ENCODE measurements at places on chromosomes 6 and 20.

DNA sequence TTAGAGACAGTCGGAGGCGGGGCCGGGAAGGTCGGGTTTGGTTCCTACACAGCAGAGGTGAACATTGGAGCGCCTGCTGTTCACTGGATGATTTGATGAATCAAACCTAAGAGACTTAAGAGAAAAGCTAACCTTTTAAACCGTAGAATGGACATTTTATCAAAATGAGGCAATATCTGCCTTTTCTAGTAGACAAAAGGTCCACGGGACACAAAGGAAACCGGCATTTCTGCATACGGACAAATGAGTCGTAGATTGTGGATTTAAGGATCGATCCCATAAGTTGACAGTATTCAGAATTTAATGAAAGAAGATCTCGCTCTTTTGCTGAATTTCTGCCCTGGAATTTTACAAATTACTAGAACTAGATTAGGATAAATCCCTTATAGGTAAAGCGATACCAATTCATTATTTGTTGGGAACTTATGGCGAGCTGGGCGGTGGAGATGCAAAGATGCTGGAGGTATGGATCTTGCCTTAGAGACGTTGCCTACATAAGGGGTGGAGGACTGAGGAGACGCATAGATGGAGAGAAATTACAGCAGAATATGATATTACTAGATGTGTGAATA, 400 bp downstream of the PAK1IP1 start:
- DNase-seq: no peak

DNA sequence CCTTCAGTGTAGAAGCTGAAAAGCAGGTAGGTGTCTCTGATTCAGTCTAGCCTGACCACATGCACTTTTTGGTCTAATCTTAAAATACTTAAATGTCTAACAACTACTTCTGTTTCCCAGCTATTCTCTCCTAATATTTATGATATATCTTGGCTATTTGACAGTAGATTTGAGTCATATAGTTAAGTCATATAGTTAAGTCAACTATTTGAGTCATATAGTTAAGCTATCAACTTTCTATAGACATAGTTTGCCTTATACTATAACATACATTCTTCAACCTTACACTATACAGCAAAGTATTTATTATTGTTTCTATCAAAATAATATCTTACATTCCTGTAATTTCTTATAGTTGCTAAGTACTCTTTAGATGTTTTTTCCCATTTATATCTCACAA, 110.9 kb downstream of the GMDS start:
- DNase-seq: no peak

- DNase-seq: no peak
Observed at GRCh38 chr20:20657092-20657491, 55.4 kb downstream of the RALGAPA2 start.

GRCh38 chr20:35302421-35303335, 10.5 kb upstream of the FAM83C start:
- DNase-seq: no peak

- DNase-seq: no peak
Observed at GRCh38 chr6:98839781-98840361, 5.5 kb downstream of the POU3F2 start.

- DNase-seq: no peak
Observed at GRCh38 chr20:20711413-20711812, 1.0 kb downstream of the RALGAPA2 start.

- no peak for DNase-seq
Observed at GRCh38 chr20:5357946-5358345, 41.2 kb upstream of the PROKR2 start.

- DNase-seq: no peak
Observed at GRCh38 chr6:42118162-42119001, 24.0 kb downstream of the C6orf132 start.

All from liver (tissue), 10 donors.